ENCODE measurements at places on chromosomes 3 and 15. TPM values are rescaled to one million over a fixed set of nuclear protein-coding genes. Genes with fewer than 3 reads are reported as not detected.
A peak's percentile ranks its signal among the peaks of the same experiment; 100 is the strongest.

Gene EPHA3
- polyA plus RNA-seq: not detected

Gene SUSD5
- 0.12 TPM for polyA plus RNA-seq

Gene NGLY1
- polyA plus RNA-seq: 35.0 TPM

Gene ZMYND10
- polyA plus RNA-seq: 2.4 TPM

Gene GABRG3
- not detected for polyA plus RNA-seq

DNA sequence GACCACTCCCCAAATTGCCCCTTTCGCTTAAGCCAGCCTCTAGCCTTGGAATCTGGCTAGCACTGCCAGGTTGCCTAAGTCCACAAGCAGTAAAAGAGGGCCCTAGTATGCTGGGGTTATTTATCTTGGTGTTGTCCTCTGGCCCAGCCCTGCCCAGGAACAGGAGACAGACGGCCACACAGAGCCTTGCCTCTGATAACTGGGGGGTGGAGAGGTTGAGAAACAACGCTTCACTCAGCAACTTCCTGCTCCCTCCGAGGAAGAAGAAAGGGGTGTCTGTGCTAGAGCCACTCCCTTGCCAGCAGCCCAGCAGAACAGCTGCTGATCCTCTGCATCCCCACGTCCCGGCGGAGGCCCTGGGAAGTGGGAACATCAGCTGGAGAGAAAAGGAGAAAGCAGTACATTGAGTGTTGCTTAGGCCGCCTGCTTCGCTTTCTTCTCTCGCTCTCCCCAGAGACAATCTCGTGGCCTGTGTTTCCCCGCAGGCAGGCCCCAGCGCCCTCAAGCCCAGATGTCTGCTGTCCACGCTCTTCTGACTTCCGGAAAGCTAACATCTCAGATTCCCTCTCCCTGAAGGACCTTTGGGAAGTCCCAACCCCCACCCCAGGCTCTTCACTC lies 22.6 kb upstream of the C3orf70 start:
- no peaks in the 10 kb centered on the region for H3K36me3 ChIP-seq
- DNase-seq: peak; percentile 39
- no peak overlapping the region for H3K4me3 ChIP-seq
- no peak overlapping the region for H3K27ac ChIP-seq

- no peak overlapping the region for H3K4me3 ChIP-seq
- no peak overlapping the region for H3K27ac ChIP-seq
- no peaks in the 10 kb centered on the region for H3K36me3 ChIP-seq
- peak; percentile 48 for DNase-seq
- H3K27me3 ChIP-seq: no peaks in the 10 kb centered on the region
Measured at GRCh38 chr15:98085003-98085639, 124.6 kb downstream of the ARRDC4 start.

DNA sequence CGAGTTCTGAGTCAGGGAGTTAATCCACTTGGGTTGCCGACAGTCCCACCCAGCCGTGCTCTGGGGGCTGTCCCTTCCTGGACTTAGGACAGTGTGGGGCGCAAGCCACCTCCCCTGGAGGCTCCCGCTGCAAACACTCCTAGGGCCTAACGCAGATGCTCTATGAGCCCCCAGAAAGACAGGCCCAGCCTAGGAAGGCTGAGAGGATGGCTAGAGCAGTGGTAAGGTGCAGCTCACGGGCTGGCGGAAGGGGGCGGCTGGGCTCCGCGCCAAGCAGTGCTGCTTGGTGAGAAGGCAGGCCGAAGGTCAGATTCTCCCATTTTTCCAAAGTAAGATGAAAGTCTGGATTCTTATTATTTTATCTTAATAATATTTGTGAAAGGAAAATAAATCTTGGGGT lies 84.6 kb upstream of the ALDH1L1 start:
- H3K27ac ChIP-seq: no peak overlapping the region
- DNase-seq: no peak
- H3K4me3 ChIP-seq: no peak overlapping the region
- H3K36me3 ChIP-seq: no peaks in the 10 kb centered on the region
- H3K27me3 ChIP-seq: no peaks in the 10 kb centered on the region

DNA sequence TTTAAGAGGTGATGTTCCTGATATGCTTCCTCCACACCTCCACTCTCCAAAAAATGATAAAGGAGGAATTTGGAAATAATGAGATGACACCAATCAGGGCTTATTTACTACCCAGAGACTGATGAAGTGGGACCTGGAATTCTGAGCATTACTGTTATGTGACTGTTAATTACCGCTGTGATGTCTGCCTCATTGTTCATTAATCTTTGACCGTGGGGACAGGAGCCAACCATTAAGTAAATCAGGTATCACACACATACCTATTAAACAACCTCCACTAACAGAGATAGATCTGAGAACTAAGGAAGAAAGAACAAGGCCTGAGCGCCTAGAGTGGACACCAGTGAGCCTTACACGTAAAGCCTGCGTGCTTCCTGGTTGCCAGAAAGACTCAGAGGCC lies 37.7 kb downstream of the ABHD5 start:
- H3K4me3 ChIP-seq: no peak overlapping the region
- no peak overlapping the region for H3K27ac ChIP-seq
- no peaks in the 10 kb centered on the region for H3K27me3 ChIP-seq
- no peaks in the 10 kb centered on the region for H3K4me1 ChIP-seq
- no peak for DNase-seq

GRCh38 chr15:74843891-74844299 lies 939 bp upstream of the ULK3 start:
- H3K36me3 ChIP-seq: no peaks in the 10 kb centered on the region
- H3K27me3 ChIP-seq: no peaks in the 10 kb centered on the region
- H3K4me3 ChIP-seq: no peak overlapping the region
- DNase-seq: no peak

DNA sequence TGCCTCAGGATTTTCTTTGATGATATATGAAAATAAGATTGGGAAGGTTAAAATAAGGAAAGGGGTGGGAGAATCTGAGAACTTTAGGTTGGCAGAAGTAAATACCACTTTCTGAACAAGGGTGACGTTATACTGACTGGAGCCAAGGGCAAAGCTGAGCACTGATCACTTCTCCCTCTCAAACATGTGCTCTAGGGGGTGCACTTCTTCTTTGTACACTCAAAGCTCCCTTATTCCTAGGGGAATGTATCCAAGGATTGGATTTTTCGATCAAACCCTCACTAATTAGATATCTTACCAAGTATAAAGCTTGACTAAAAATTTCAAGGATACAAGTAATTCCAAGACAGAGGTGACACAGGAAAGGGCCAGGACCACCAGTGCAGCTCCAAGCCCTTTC lies 243.9 kb upstream of the UMPS start:
- DNase-seq: no peak
- H3K4me1 ChIP-seq: no peaks in the 10 kb centered on the region
- H3K27ac ChIP-seq: no peak overlapping the region
- no peak overlapping the region for H3K4me3 ChIP-seq
- H3K27me3 ChIP-seq: no peaks in the 10 kb centered on the region
- H3K36me3 ChIP-seq: no peaks in the 10 kb centered on the region

GRCh38 chr15:69504352-69505040 lies 51.9 kb downstream of the RPLP1 start:
- peaks cover 10% of the 10 kb centered on the region for H3K27me3 ChIP-seq
- no peaks in the 10 kb centered on the region for H3K4me1 ChIP-seq
- no peaks in the 10 kb centered on the region for H3K36me3 ChIP-seq
- no peak for DNase-seq

DNA sequence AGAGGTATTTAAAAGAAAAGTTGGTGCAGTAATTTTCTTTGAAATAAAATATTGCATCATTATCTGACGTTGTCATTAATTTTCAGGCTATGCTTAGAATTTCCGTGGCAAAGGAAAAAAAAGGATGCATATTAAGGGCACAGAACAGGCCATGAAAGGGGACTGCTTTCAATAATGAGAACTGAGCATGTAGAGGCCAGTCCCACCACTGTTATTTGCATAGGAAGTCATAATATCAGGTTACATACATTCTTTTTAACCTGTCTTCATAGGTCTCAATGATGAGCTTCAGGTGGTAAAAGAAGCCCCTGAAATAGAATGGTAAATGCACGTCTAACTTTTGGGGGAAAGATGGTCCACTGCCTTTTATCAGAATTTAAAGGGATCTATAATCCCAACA lies 272.1 kb upstream of the ALCAM start:
- H3K4me1 ChIP-seq: no peaks in the 10 kb centered on the region
- H3K27me3 ChIP-seq: no peaks in the 10 kb centered on the region
- no peak overlapping the region for H3K4me3 ChIP-seq

GRCh38 chr3:158847452-158847821 lies 45.6 kb downstream of the MFSD1 start:
- no peak overlapping the region for H3K27ac ChIP-seq
- H3K4me3 ChIP-seq: no peak overlapping the region
- H3K27me3 ChIP-seq: no peaks in the 10 kb centered on the region
- no peaks in the 10 kb centered on the region for H3K36me3 ChIP-seq

DNA sequence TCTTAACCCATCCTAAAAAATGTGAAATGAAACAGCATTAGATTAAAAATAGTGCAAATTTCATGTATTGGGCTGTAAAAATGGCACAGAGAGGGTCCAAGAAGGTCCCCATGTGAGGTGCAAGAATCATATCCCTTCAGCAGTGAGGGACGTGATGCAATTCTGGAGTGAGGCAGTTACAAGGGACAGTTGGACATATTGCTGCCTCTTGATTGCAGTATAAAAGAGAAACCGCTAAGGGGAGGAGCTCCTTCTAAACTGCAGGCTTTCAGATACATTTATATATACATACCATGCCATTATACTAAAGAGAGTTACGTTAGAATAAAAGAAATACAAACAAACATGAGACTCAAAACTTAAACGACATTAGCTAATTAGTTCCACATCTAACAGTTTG lies 304.2 kb upstream of the CTNNB1 start:
- H3K27ac ChIP-seq: no peak overlapping the region
- no peaks in the 10 kb centered on the region for H3K27me3 ChIP-seq
- H3K36me3 ChIP-seq: no peaks in the 10 kb centered on the region
- no peak overlapping the region for H3K4me3 ChIP-seq
- H3K4me1 ChIP-seq: no peaks in the 10 kb centered on the region

DNA sequence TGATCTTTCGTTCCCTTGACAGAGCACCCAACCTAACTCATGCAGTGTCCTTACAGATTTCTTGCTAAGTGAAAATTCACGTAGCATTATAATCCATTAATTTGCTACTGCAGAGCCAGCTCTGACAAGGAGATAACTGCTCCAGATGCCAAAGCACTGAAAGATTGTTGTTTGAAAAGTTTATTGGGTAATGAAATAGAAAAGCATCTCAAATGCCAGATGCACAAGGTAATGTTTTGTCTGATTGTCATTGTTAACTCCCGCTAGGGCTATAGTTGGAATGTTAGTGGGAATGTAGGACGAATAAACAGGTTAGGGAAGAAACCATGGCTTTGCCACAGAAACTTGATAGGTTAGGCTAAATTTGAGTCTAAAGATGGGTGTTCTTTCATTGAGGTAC lies 20.2 kb upstream of the SLC2A2 start:
- no peaks in the 10 kb centered on the region for H3K27me3 ChIP-seq
- H3K36me3 ChIP-seq: no peaks in the 10 kb centered on the region
- no peaks in the 10 kb centered on the region for H3K4me1 ChIP-seq
- no peak for DNase-seq
- no peak overlapping the region for H3K27ac ChIP-seq
- H3K4me3 ChIP-seq: no peak overlapping the region

DNA sequence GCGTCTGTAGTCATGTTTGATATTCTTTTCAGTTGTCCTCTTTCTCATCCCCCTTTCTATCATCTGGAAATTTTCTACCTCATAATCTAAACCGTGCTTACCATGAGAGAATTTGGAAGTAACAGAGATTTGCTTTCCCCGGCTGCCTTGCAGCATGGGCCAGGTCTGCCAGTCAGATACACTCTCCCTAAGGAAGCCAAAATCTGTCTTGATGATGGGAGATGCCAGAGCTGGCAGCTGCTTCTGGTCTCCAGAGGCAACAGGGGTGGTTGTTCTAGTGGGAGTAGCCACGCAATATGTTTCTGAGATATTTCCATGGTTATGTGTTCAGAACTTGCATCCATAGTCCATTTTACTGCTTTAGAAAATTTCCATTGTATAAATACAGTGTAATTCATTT lies 218.9 kb upstream of the RORA start:
- no peak overlapping the region for H3K4me3 ChIP-seq
- DNase-seq: no peak
- no peaks in the 10 kb centered on the region for H3K4me1 ChIP-seq
- no peak overlapping the region for H3K27ac ChIP-seq
- no peaks in the 10 kb centered on the region for H3K36me3 ChIP-seq

GRCh38 chr15:57384816-57385215 lies 8.5 kb downstream of the CGNL1 start:
- no peaks in the 10 kb centered on the region for H3K4me1 ChIP-seq
- DNase-seq: no peak
- H3K4me3 ChIP-seq: no peak overlapping the region
- no peaks in the 10 kb centered on the region for H3K27me3 ChIP-seq
- H3K36me3 ChIP-seq: no peaks in the 10 kb centered on the region
- no peak overlapping the region for H3K27ac ChIP-seq

- peaks cover 2% of the 10 kb centered on the region for H3K36me3 ChIP-seq
- no peaks in the 10 kb centered on the region for H3K27me3 ChIP-seq
- H3K4me1 ChIP-seq: peaks cover 43% of the 10 kb centered on the region
- no peak for DNase-seq
Measured at GRCh38 chr3:31862666-31863279, 118.3 kb downstream of the OSBPL10 start.

GRCh38 chr3:66816090-66816761 lies 181.9 kb upstream of the KBTBD8 start:
- H3K4me3 ChIP-seq: no peak overlapping the region
- H3K4me1 ChIP-seq: no peaks in the 10 kb centered on the region
- DNase-seq: peak; percentile 52
- peaks cover 6% of the 10 kb centered on the region for H3K27me3 ChIP-seq

GRCh38 chr3:31765871-31766270 lies 215.2 kb downstream of the OSBPL10 start:
- H3K27me3 ChIP-seq: no peaks in the 10 kb centered on the region
- H3K36me3 ChIP-seq: peaks cover 3% of the 10 kb centered on the region
- no peak overlapping the region for H3K4me3 ChIP-seq
- no peak for DNase-seq
- no peak overlapping the region for H3K27ac ChIP-seq
